Fibroblast of villous mesenchyme (primary cell): ENCODE measurements at places on chromosomes 2 and 18. TPM values are rescaled to one million over a fixed set of nuclear protein-coding genes. Genes with fewer than 3 reads are reported as not detected.

The CNGA3 gene
- total RNA-seq: not detected in 2 replicates

The FAM124B gene
- under 0.01 and 0.32 TPM in 2 replicates for total RNA-seq

The EFHD1 gene
- 1.7 and 2.3 TPM in 2 replicates for total RNA-seq

The TAF4B gene
- total RNA-seq: 0.64 and 0.86 TPM in 2 replicates

The C2orf66 gene
- total RNA-seq: under 0.01 TPM in 1 of 2 replicates, not detected in the other

The MATN3 gene
- total RNA-seq: 3.0 and 3.9 TPM in 2 replicates

The MRO gene
- under 0.01 TPM in 1 of 2 replicates, not detected in the other for total RNA-seq

The STON1 gene
- total RNA-seq: 15.5 and 25.0 TPM in 2 replicates

The FECH gene
- 27.1 and 31.1 TPM in 2 replicates for total RNA-seq

The C1QL2 gene
- total RNA-seq: not detected in 2 replicates

The LOXHD1 gene
- total RNA-seq: under 0.01 TPM in 1 of 2 replicates, not detected in the other

The PDCD1 gene
- total RNA-seq: not detected in 2 replicates

The PDE1A gene
- 1.7 and 1.9 TPM in 2 replicates for total RNA-seq

The ANKRD30B gene
- total RNA-seq: 0.86 and 1.9 TPM in 2 replicates

The NXPH2 gene
- under 0.01 TPM in 1 of 2 replicates, not detected in the other for total RNA-seq

The G6PC2 gene
- total RNA-seq: not detected in 2 replicates

The NAT8 gene
- not detected in 2 replicates for total RNA-seq

The MEP1B gene
- total RNA-seq: under 0.01 and 0.64 TPM in 2 replicates

The SKOR2 gene
- total RNA-seq: not detected in 2 replicates

The DYNAP gene
- total RNA-seq: not detected in 2 replicates

The IGFBP2 gene
- total RNA-seq: 15.5 and 18.4 TPM in 2 replicates

The LYG1 gene
- total RNA-seq: 0.32 and 0.43 TPM in 2 replicates

The BOLL gene
- total RNA-seq: not detected in 2 replicates

The KANSL1L gene
- 18.0 and 28.1 TPM in 2 replicates for total RNA-seq

The PAIP2B gene
- under 0.01 and 0.43 TPM in 2 replicates for total RNA-seq

The ASB18 gene
- not detected in 2 replicates for total RNA-seq

The GCG gene
- total RNA-seq: not detected in 2 replicates

The SOX11 gene
- total RNA-seq: under 0.01 and 0.32 TPM in 2 replicates

The KLHL30 gene
- total RNA-seq: 0.43 and 2.3 TPM in 2 replicates

The NPPC gene
- total RNA-seq: not detected in 2 replicates

The KDSR gene
- total RNA-seq: 26.8 and 31.2 TPM in 2 replicates

The RFTN2 gene
- total RNA-seq: 4.7 and 6.4 TPM in 2 replicates

The SP140 gene
- total RNA-seq: 0.86 and 0.97 TPM in 2 replicates

The CCDC148 gene
- 0.32 and 2.6 TPM in 2 replicates for total RNA-seq

The SNORC gene
- total RNA-seq: 0.86 and 0.97 TPM in 2 replicates

The GKN2 gene
- total RNA-seq: not detected in 2 replicates

The IL37 gene
- 0.32 TPM in 1 of 2 replicates, not detected in the other for total RNA-seq

The TNFAIP6 gene
- 13.2 and 14.2 TPM in 2 replicates for total RNA-seq

The KIF1A gene
- not detected in 2 replicates for total RNA-seq

The ITPRIPL1 gene
- 3.2 and 5.2 TPM in 2 replicates for total RNA-seq

The ZNF892 gene
- total RNA-seq: 4.2 and 5.6 TPM in 2 replicates

The DDX18 gene
- total RNA-seq: 43.5 and 61.7 TPM in 2 replicates

The LRRC30 gene
- total RNA-seq: not detected in 2 replicates

The RNF103 gene
- 16.8 and 25.0 TPM in 2 replicates for total RNA-seq

The AQP12B gene
- not detected in 2 replicates for total RNA-seq
